ENCODE measurements at places on chromosomes 16 and 17.

- peak overlapping the region; percentile 58 for H3K27ac ChIP-seq
- peaks cover 50% of the 10 kb centered on the region for H3K36me3 ChIP-seq
- peak overlapping the region; percentile 24 for H3K4me3 ChIP-seq
- H3K4me1 ChIP-seq = peaks cover 65% of the 10 kb centered on the region
Measured at GRCh38 chr17:3960764-3961163, 3.5 kb downstream of the ATP2A3 start.

DNA sequence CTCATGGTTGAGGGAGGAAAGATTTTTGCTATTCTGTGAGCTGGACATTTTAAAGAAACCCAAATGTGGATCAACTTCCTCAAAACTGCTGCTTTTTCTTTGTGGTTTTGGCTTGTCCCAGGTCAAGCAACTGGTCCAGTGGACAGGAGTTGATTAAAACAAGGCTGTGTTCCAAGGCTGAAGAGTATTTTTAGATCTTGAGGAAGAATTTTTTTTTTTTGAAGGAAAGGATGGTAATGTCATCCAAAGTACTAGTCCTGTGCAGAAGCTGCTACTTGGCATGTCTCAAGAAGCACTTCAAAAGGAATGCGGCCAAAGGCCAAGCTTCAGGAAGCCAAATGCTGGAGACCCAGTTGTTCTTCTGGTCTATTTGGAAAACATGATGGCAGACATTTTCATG lies 8.0 kb upstream of the MYH2 start:
- no peak overlapping the region for H3K4me3 ChIP-seq
- no peaks in the 10 kb centered on the region for H3K36me3 ChIP-seq
- no peak overlapping the region for H3K27ac ChIP-seq
- H3K4me1 ChIP-seq = no peaks in the 10 kb centered on the region
- DNase-seq = no peak

GRCh38 chr17:44345454-44346026 lies 438 bp downstream of the GRN start:
- H3K4me1 ChIP-seq = peaks cover 30% of the 10 kb centered on the region
- DNase-seq = no peak
- peak overlapping the region; percentile 84 for H3K4me3 ChIP-seq
- H3K27me3 ChIP-seq = peaks cover 12% of the 10 kb centered on the region
- no peaks in the 10 kb centered on the region for H3K36me3 ChIP-seq
- peak overlapping the region; percentile 44 for H3K27ac ChIP-seq

DNA sequence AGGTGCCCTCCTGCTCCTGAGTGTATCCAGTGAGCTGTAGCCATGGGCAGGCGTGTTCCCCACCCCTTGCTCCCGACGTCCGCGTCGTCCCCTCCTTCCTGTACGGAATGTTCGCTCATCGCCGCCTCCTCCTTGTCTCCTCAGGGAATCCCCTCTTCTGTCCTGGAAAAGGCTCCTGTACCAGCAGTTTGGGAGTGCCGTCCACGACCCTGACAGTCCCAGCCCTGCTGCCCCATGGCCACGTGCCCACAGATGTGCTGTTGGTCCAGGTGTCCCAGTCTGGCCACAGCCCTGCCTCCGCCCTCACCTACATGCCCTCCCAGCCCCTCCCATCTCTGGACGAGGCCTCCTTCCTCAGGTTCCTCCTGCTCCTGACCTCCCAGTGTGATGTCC lies 30.2 kb downstream of the OR1D5 start:
- no peaks in the 10 kb centered on the region for H3K27me3 ChIP-seq
- H3K36me3 ChIP-seq = peaks cover 9% of the 10 kb centered on the region
- no peak overlapping the region for H3K4me3 ChIP-seq
- no peaks in the 10 kb centered on the region for H3K4me1 ChIP-seq
- no peak overlapping the region for H3K27ac ChIP-seq

GRCh38 chr17:64091116-64091515 lies 38.8 kb downstream of the ERN1 start:
- peak overlapping the region; percentile 96 for H3K27ac ChIP-seq
- DNase-seq = peak; percentile 40
- H3K27me3 ChIP-seq = no peaks in the 10 kb centered on the region
- H3K4me1 ChIP-seq = peaks cover 90% of the 10 kb centered on the region
- H3K36me3 ChIP-seq = peaks cover 82% of the 10 kb centered on the region

All from activated CD4-positive, alpha-beta memory T cell treated with anti-CD3 and anti-CD28 coated beads, Interleukin-2, amount 10 ng/mL, durations not matched to agents 7 days and 5 days (primary cell).